Astrocyte of the spinal cord (primary cell): ENCODE measurements at places on chromosomes 4 and X.
A peak's percentile ranks its signal among the peaks of the same experiment; 100 is the strongest.

DNA sequence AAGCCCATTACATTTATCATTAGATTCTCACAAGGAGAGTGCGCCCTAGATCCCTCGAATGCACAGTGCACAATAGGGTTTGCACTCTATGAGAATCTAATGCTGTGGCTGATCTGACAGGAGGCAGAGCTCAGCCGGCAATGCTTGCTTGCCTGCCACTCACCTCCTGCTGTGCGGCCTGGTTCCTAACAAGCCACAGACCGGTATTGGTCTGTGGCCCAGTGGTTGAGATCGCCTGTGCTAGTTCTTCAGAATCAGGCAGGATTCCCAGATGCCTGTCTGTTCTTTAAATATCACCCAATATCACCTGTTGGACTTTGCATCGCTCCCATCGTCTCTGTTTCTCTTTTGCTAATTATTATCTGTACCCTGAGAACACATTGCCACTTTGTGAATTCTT lies 14.0 kb downstream of the DSPP start:
- DNase-seq, result no peak

- no peak for DNase-seq
Measured at GRCh38 chrX:150642423-150642822, 50.8 kb upstream of the MTMR1 start.

- peak; percentile 71 for DNase-seq
Measured at GRCh38 chrX:11351375-11352295, 58.4 kb downstream of the AMELX start.

DNA sequence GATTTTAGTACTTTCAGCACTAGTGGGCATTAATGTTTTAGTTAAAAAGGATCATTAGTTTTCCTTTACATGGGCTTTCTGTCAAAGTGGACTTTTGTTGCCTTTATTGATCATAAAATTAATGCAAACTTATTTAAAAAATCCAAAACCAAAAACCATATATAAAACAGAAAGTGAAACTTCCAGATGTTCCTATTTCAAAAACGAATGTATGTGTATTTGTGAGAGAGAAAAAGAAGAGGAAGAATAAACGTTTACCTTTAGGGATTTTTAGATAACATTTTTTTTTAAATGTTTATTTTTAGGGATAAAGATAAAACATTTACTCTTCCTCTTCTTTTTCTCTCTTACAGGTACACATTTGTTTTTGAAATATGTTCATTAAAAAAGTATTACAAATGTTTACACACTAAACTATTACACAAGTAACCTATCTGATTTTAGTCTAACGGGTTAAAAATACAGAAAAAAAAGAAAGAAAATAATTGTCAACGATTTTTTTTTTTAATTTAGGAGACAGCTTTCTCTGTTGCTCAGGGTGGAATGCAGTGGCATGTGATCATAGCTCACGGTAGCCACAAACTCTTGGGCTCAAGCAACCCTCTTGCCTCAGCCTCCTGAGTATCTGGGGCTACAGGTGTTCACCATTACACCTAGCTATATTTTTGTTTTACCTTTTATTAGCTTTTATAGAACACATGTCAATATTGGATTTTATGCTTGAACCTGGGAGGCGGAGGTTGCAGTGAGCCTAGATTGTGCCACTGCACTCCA lies 16.8 kb upstream of the COX18 start:
- no peak for DNase-seq

- DNase-seq, result no peak
Measured at GRCh38 chrX:110987292-110987691, 108.7 kb upstream of the PAK3 start.
